ENCODE measurements at places on chromosomes 3 and 15.

- no peak for DNase-seq
These were observed 55.2 kb upstream of the SEC61A1 start for GRCh38 chr3:127997016-127997415.

- DNase-seq, result no peak
These were observed 34.9 kb upstream of the GABRA5 start for GRCh38 chr15:26831951-26832350.

GRCh38 chr15:70225416-70225815 is 127.7 kb upstream of the TLE3 start:
- DNase-seq, result no peak

- peak; percentile 61 for DNase-seq
These were observed 16.7 kb upstream of the CMTM7 start for GRCh38 chr3:32374788-32375595.
